Left hindlimb (tissue), 1 donor: ENCODE measurements at places on chromosomes 1 and 21.

- no peak for DNase-seq
Observed at GRCh38 chr1:153623101-153623500, 4.2 kb downstream of the S100A13 start.

DNA sequence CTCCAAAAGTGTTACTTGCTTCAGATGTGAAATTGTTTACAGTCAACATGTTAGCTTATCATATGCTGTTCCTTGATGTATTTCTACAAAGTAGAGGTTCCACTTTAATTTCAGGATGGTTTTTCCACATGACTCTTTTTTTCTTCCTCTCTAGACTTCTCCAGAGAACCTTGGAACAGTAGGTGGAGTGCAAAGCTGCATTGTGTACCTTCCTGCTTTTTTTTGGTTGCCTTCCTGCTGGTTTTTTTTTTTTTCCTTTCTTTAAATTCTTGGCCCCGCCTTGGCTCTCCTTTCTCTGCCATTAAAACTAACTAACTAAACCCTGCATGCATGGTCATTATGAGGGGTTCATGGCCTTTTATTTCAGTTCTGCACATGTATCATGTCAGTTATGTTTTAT is 48.2 kb upstream of the RCC1 start:
- no peak for DNase-seq

GRCh38 chr1:210129759-210130158 is 102.8 kb upstream of the SERTAD4 start:
- no peak for DNase-seq

- no peak for DNase-seq
Observed at GRCh38 chr21:38819051-38819718, 13.5 kb downstream of the ETS2 start.

DNA sequence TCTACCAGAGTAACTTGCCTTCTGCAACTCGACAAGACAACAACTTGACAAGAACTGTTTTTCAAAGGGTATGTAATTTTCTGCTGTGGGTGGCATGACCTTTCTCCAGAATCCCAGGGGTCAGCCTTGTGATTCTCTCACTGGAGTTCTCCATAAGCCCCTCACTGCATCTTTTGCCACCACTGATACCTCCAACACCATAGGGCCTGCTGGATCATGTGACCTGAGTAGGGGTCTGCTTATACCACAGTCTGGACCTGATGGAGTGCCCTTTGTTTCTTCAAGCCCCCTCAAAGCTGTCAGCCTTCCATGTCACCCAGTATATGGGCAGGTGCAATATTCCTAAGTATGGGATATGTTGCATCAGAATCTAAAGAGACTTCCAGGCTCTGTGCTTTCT is 31.6 kb upstream of the DIPK1A start:
- no peak for DNase-seq

- no peak for DNase-seq
Observed at GRCh38 chr1:226976276-226976977, 36.3 kb downstream of the COQ8A start.

- DNase-seq: no peak
Observed at GRCh38 chr1:92186081-92186480, 31.6 kb upstream of the C1orf146 start.

DNA sequence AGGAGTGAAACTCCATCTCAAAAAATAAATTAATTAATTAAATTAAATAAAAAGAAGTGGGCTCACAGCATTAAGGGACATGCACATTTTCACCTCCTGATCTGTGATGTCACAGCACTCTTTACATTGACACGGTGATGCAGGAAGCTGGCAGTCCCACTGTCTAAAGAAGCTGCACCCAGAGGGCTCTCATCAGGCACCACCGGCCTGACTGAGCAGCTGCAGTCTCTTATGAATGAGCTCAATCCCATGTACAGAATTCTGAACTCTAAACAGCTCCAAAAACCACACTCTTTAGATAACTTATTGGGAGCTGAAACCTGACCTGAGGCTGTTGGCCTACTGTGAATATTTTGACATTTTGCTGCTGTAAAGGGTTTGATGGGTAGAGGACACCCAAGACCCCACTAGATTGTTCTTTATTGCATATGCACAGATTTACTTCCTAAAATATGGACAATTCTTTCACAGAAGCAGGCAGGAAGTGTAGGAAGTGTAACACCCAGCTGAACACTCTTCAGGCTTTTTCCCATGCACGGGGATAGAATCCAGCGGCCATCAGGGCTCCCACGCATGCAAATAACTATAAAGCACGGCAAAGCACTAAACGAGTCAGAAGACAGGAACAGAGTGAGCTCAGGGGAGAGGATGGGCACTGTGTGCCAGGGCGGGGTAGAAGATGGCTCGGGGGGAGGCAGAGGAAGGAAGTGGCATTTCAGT is 46.2 kb downstream of the L1TD1 start:
- no peak for DNase-seq

GRCh38 chr1:174892016-174892415 is 107.7 kb upstream of the CACYBP start:
- DNase-seq: no peak

DNA sequence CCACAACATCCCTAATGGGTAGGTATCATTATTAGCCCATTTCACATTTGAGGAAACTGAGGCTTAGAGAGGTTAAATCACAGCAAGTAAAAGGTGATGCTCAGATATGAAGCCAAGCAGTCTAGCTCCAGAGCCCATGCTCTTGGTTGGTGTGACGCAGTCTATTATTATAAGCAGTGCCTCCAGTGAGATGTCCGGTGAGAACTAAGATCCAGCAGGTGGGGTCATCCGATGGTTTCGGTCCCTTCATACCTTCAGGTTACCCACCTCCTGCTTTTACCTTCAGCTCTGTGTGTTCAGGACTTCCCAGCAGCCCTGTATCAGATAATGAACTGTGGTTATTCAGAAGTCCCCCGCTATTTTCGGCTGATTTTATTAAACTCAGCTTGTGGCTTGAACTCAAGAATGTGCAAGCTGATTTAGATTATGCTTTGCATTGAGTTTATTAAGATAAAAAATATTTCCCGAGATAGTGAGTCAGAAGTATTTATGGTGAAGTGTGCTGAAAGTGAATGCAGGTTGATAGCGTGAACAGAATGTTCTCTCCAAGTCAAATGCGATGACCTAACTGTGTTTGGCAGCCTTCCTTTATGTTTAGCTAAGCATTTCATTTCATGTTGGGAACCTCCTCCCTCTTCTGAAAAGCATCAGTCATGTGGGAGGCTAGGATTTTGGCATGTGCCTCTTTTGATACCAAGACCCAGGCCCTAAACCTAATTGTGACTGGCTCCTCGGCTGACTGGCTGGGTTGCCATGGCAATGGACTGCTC is 160.9 kb upstream of the UBE2U start:
- DNase-seq: peak; percentile 60

DNA sequence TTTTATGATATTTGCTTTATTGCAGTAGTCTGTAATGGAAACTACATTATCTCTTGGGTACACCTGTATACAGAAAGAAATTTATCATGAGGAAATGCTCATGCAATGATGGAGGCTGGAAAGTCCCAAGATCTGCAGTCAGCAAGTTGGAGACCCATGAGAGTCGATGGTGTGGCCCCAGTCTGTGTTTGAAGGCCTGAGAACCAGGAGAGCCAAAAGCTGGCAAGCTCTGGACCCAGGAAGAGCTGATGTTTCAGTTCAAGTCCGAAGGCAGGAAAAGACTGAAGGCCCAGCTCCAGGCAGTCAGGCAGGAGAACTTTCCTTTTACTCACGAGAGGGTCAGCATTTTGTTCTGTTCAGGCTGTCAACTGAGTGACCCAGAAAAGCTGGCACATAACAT is 42.2 kb downstream of the B3GALT5 start:
- no peak for DNase-seq

- DNase-seq: no peak
Observed at GRCh38 chr1:167612587-167613385, 17.2 kb upstream of the RCSD1 start.

- no peak for DNase-seq
Observed at GRCh38 chr1:66262208-66262963, 271.6 kb upstream of the SGIP1 start.

GRCh38 chr1:174940646-174941175 is 59.0 kb upstream of the CACYBP start:
- DNase-seq: no peak

DNA sequence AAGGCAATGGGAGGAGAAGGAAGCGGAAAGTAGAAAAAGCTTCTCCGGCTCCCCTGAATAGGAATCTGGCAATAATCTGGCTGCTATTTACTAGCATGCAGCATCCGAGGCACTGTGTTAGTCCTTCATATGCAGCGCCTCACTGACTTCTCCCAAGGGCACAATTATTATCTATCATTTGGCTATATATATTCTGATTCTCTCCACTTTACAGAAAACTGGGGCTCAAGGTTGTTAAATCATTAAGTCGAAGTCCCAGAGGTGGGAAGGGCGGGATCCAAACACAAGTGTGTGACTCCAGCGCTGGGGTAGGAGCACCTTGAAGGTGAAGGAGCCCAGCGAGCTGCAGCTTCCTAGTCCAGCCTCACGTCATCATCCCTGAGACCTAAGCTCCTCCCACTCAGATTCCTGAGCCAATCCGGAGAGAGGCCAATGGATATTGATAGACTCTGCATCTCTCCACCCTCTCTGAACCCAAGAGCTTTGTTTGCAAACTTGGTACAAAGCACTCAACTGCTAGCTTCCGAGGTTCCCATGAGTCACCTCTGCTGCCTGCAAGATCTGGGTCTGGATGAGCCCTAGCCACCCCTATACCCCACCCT is 16.6 kb upstream of the EYA3 start:
- no peak for DNase-seq

DNA sequence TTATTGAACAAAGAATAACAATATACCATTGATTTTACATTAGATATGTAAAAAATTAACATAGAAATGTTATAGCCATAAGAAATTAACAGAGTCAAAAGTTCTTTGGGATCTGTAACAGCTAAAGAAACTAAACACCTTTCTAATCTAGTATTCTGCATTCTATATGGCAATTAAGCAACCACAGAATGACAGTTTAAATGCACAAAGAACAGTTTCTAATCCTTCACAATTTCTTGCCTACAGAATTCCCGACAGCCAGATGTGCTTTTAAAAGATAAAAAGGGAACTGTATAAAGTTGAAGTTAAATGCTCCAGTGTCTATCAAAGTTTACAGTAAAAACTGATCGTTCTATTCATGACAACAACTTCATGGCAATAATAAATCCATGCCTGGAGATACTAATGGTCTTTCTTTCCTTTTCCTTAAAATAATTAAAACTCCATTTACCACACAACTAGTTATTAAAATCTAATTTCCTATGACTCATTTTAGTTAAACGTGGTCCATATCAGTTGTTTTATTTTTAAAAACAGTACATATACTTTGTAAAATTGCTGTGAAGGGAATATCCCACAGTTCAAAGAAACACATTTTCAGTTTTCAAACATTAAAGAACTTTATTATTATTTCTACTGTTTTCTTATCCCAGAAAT is 110.2 kb downstream of the EIF4G3 start:
- DNase-seq: no peak

DNA sequence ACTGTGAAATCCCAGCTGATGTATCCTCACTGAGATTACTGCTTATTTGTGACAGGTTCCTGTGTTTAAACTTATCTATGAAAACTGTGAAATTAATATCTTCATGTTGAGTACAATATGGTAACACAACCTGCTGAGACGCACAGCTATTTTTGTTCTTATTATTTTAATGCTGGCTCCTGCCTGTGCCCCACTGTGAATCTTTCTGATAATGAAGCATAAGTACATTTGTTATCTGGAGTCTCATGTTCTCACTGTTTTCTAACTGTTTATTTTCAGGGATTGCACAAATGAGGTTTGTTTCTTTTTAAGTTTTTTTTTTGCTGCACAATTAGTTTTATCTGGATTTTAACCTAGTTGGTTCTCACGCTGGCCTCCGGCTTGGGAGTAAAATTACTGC is 39.9 kb upstream of the IFNAR2 start:
- DNase-seq: no peak

GRCh38 chr1:183597656-183598347 is 7.5 kb upstream of the NCF2 start:
- no peak for DNase-seq

DNA sequence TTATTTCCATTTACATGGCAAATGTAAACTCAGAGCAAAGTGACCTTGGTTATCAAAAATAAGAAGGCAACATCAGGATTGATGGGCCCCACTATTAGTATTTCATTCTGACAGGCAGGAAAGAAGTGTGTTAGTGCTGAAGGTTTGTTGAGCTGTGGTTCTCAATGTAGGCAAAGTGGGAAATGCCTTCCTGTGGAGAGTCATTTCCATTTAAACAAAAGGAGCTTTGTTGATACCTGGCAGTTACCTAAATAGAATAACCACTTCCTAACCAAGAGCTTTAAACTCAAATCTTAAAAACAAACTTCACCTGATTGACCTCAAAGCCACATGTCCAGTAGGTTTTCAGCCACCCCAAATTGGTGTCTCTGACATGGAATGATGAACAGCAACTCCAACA is 579.9 kb upstream of the BEND5 start:
- DNase-seq: no peak

DNA sequence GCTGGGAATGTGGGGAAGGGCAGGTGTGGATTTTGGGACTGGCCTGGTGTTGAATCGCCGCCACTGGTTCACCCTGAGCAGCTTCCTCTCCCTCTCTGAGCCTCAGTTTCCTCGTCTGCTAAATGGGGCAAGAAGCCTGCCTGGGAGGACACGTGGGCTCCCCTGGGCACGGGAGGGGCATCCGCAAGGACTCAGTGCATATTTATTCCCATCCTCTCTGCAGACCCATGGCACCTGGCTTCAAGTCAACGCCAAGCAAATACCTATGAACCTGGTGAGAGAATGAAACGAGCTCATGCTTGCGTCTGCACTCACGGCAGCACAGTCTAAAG is 234.4 kb downstream of the PTPRU start:
- DNase-seq: no peak

DNA sequence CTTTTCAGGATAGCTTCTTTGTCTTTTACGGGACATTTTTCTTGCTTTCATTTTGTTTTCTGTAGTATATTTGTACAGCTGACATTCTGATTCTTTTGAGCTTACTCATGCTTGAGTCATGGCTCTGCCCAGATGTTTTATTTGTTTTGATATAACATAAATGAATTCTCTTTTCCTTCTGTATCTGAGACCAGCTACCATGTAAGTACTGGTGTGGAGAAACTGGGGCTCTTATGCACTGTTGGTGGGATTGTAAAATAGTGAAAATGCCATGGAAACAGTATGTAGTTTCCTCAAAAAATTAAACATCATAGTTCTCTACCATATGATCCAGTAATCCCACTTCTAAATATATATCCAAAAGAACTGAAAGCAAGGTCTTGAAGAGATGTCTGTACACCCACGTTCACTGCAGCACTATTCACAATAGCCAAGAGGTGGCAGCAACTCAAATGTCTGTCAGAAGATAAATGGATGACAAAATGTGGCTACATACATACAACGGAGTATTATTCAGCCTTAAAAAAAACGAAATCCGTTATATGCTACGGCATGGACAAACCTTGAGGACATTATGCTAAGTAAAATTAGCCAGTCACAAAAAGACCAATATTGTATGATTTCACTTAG is 61.4 kb downstream of the EIF2B3 start:
- no peak for DNase-seq
